Small intestine (tissue), 16 donors: ENCODE measurements at places on chromosomes 16 and 17.
A peak's percentile ranks its signal among the peaks of the same experiment; 100 is the strongest.

- no peak for DNase-seq
Measured at GRCh38 chr16:76114681-76115080, 162.5 kb upstream of the CNTNAP4 start.

DNA sequence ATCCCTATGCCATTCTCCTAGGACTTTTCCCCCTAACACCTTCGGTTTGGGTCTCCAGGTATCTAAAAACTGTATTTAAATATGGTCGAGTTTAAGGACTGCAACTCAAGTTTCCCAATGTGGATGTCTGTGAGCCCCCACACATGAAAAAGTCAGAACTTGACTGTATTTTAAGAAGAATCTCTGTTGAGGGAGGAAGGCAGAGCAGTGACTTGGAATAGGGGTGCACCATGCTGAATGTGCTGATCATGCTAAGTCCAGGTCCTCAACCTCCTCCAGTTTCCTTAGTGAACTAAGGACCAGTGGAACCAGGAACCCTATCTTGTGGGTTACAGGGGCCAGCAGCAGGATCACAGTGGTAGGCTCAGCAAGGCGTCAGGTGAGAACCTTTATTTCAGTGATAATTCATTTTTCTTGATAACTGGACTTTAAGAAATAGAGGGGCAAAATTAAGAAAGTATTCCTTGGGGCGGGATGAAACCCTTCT is 19.5 kb downstream of the GRB7 start:
- DNase-seq: no peak

DNA sequence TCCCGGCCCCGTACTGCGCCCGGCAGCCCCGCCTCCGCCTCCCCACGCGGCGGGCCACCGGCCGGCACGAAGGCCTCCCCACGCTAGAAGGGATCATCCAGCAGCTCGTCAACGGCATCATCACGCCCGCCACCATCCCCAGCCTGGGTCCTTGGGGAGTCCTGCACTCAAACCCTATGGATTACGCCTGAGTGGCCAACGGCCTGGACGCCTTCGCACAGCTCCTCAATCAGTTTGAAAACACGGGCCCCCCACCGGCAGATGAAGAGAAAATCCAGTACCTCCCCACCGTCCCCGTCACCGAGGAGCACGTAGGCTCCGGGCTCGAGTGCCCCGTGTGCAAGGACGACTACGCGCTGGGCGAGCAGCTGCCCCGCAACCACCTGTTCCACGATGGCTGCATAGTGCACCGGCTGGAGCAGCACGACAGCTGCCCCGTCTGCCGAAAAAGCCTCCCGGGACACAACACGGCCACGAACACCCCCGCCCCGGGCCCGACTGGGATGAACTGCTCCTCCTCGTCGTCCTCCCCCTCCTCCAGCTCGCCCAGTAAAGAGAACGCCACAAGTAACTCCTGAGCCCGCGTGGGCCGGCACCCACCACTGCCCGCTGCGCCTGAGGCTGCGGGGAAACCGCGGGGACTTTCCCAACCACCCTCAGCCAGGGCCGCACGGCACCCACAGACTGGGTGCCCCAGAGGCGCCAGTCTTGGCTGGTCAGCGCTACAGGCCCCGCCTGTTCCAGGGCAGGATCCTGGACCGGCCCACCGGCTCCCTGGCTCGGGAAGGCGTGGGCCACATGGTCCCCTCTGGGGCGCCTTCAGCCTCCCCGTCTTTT is 39.0 kb upstream of the AKAP1 start:
- DNase-seq: peak; percentile 36

DNA sequence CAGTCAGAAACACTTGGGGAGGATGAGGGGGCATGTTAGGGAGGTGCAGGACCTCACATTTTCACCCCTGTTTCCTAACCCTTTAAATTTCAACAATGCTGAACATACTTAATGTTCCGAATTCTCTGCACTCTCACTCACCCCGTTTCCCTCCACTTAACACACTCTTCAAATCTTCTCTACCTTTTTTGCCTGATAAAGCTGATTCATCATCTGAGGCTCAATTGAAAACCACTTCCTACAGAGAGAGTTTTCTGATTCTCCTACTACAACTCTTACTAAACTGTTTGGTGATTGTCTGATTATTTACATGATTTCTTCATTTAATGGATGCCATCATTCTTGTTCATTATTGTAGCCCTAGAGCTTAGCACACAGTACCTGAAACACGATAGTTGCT is 42.4 kb downstream of the PCTP start:
- no peak for DNase-seq
